Type B pancreatic cell (in vitro differentiated cells): ENCODE measurements at places on chromosomes 13 and 19.
A peak's percentile ranks its signal among the peaks of the same experiment; 100 is the strongest.

DNA sequence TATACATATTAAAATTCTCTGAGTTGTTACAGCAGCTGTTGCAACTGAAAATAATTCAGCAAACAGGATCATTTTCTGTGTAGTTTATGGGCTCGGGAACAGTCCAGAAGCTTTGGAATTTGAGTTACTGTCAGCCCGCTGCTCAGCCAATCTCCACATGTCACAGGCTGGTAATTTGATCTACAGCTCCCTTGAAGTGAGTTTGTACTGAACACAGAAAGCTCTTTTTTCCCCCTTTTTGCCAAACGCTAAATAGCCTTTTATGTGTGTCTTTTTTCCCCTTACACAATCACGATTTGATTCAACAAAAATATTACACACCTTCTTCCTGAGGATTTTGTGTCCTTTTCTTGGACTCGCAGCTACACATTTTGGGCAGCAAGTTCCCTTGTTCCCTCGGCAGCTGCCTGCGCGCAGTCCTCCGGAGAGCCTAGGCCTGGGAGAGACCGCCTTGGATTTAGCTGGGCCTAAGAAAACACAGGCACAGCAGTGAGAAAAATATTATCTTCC, 371.4 kb downstream of the KCNRG start:
- no peak for DNase-seq

GRCh38 chr13:23020246-23020843, 160.4 kb upstream of the SGCG start:
- no peak for DNase-seq

DNA sequence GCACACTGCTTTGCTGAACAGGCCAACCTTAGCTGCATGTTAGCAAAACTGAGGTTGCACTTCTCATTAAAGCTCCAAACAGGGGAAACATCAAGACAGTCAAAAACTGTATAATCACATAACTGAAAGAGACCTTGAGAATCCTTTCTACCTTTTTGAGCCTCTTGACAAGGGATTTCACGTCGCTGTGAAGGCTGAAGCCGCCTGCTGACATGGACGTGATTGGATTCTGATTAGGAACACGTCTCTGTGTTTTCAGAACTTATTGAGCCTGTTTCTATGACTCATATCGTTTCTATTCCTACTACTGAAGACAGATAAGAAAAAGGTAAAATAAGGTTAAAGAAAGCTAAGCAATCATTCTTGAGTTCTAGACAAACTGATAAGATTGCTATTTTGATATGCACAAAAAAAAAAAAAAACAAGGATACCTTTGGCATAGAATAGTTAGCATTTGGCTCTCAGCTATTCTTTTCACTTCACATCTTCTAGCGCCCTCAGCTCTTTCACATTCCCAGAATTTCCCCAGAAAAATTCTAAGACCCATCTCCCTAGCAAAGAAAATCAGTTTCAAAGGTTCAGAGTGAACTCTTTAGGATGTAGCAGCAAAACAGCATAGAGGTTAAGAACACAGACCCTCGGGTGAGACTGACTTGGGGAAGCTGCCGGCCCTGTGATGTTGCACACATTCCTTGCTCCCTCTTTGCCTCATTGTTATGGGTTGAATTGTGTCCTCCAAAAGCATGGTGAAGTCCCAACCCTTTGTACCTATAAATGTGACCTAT, 81.6 kb downstream of the DOCK9 start:
- DNase-seq: no peak

DNA sequence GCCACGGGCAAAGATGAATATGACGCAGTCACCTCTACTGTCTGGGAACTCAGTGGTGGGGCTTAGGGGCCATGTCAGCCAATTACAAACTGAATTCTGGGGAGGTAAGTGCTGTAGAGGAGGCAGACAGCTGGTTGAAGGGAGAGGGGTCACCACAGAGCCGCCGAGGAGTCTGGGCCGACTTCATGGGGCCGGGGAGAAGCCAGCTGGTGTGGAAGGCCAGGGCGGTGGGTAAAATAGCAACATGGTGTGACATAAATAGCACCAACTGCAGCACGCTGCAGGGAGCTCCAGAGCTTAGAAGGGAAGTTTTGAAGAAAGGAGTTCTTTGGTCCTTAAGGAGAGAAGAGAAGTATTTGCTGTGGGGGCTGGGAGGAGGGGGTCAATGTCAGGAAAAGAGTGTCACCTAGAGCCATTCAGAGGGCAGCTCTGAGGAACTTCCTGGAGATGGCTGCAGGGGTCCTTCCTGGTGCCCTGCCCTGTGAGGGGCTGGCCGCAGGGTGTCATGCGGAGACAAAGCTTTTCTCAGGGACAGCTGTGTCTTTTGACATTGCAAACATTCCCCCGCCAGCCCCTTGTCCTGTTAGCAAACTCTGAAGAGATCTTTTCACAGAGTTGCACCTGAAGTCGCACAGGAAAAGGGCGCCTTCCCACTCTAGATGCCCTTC, 6.4 kb downstream of the METTL21C start:
- no peak for DNase-seq

- no peak for DNase-seq
These were observed 34.3 kb upstream of the VSTM2B start for GRCh38 chr19:29491491-29491890.

- no peak for DNase-seq
These were observed 524.7 kb downstream of the MYO16 start for GRCh38 chr13:109154146-109154545.

- no peak for DNase-seq
These were observed 526.7 kb downstream of the SUCLA2 start for GRCh38 chr13:47474326-47474725.

DNA sequence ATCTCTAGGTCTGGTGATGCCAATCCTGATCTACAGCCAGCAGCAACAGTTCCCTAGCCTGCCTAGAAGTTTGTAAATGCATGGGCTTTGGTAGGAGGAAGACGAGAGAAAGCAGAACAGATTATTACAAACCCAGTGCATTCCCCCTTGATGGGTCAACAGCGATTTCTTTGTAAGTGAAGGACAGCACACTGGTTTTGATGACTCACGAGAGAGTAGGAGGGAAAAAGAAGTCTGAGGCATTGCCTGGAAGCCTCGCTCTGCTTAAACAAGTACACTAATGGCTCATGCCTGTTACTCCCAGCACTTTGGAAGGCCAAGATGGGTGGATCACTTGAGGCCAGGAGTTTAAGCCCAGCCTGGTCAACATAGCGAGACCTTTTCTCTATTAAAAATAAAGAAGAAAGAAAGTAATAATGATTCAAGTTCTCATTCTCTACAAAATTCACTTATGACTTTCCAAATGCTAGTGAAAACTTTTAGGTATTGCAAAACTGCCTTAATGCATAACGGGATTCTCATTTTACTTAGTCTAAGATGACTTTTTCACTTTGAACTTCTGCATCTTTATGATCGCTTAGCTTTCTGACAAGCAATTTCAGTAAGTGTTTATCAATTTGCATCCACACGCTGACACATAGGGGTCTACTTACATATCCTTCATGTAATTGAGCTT, 47.7 kb upstream of the USPL1 start:
- no peak for DNase-seq

DNA sequence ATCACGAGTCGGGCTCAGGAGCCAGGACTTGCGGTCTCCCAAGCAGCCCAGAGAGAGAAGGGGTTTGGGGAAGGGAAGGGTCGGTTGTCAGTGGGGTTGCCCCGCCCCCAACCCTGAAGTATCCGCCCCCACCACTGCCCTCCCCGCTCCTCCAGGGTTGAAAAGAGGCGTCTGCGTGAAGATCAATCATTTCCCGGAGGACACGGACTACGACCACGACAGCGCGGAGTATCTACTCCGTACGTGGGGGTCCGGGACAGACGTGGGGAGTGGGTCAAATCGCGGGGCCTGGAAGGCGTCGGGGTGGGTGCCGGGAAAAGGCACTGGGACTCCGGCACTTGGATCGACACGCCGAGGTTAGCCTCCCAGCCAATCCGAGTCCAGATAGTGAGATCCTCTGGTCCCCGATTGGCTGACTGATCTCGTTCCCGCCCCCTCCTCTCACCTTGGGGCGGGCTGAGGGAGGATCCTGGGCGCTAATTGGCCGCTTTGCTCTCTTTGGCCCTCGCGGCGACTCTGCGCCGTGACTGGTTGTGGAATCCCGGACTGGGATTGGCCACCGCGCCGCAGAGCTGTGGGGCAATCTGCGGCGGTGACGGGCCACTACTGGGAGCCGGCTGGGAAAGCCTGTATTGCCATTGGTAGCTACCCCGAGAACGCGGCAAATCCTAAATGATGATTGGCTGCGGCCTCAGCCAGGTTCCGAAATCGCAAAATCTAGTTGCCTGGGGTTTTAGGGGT, 13.3 kb upstream of the CACNG6 start:
- DNase-seq: no peak

GRCh38 chr19:42606660-42607351, 12.1 kb upstream of the CEACAM8 start:
- DNase-seq: no peak

DNA sequence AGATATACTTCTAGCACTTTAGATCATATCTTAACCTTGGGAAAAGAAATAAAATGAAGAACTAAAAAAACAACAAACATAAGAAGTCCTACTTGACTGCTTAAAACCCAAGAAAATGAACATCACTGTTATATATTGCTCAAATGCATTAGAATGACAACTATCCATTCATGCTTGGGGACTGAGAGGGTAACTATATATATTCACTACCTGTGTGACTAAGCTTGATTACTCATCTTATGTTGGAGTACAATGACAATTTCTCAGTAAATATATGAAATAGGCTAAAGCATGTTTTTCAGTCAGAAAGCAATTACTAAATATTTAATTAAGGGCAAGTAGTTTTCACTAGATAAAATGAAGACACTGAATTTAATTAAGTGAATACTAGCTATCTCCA, 40.1 kb downstream of the ZC3H13 start:
- no peak for DNase-seq

DNA sequence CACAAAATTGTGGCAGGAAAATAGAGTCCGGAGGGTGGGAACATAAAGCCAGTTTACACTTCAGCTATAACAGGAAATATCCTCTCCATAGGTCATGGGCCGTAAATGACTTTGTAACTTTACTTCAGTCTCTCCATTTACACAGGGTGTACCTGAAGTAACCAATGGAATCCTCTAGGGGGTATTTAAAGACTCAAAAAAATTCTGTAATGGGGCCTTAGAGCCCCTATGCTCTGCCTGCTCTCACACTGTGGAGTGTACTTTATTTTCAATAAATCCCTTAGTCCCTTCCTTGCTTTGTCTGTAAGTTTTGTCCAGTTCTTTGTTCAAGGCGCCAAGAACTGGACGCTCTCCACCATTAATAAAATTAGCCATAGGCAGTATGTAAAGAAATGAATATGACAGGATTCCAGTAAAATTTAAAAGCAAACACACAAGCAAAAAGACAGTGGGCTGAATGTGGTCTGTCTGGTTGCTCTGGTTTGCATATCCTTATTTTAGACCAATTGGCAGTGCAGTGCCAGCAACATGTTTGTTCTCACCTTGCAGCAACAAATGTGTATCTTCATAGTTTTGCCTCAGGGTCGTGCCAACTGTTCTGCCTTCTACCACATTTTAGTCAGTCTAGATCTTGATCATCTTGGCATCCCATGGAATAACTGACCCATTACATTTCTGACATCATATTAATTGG, 801.5 kb upstream of the SPRY2 start:
- DNase-seq: no peak

GRCh38 chr19:34184880-34185491, 12.7 kb downstream of the LSM14A start:
- DNase-seq: no peak

- no peak for DNase-seq
These were observed 24.3 kb downstream of the RCBTB1 start for GRCh38 chr13:49561062-49561410.

DNA sequence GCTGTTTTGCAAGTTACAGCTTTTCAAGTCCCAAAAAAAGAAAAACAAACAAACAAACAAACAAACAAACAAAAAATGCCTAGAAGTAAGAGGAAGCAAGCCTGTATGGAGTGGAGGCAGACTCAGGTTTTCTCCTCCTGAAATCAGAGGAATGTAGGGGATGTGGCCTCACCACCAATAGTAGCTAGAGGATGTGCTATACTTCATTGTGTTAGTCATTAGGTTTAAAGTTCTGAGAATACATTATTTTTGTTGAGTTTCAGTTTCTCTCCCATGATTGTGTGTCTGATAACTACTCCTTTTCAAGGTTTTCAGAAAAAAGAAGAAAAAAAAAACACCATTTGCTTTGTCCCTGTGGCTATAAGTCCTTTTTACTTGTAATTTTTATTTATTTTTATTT, 524.5 kb downstream of the GPC6 start:
- no peak for DNase-seq

DNA sequence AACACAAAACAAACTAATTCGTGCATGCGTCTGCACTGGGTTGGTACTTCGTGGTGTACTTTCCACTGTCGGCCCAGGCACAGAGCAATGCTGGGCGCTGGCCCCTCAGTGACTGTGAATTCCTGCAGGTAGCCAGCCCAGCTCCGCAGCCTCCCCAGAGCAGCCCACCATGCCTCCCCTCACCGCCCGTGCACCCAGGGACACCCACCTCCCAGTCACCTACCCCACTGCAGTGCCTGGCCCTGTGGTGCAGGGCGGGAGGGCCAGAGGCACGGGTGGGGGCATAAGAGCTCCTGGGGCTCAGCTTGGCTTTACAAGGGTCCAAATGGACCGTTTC, 93.1 kb upstream of the ZNF507 start:
- no peak for DNase-seq

- no peak for DNase-seq
These were observed 43.3 kb downstream of the CAPN12 start for GRCh38 chr19:38700902-38701454.

GRCh38 chr13:101892296-101892695, 439.8 kb downstream of the ITGBL1 start:
- DNase-seq: no peak

- no peak for DNase-seq
These were observed 64.8 kb downstream of the ARHGAP35 start for GRCh38 chr19:46925548-46925950.

DNA sequence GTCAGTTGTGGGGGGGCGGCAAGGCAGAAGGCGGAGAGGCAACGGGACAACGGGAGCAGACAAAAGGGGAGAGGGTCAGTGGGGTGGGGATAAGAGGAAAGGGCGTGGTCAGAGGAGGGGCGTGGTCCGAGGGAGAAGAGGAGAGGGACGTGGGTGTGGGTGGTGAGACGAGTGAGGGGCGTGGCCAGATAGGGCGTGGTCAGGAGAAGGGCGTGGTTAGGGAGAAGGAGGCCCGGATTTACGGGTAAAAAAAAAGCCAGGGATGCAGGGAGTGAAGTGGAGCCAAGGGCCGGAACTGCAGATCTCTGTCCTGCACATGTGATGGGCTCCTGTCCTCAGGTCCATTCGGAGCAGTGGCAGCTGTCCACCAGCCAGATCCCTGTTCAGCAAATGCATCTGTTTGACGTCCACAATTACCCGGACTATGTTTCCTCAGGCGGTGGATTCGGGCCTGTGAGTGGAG, 21.5 kb downstream of the CPT1C start:
- no peak for DNase-seq

- peak; percentile 75 for DNase-seq
These were observed 774 bp upstream of the PPP2R1A start for GRCh38 chr19:52188822-52189734.
